ENCODE measurements at places on chromosomes 5 and 9. TPM values are rescaled to one million over a fixed set of nuclear protein-coding genes. Genes with fewer than 3 reads are reported as not detected.

DNA sequence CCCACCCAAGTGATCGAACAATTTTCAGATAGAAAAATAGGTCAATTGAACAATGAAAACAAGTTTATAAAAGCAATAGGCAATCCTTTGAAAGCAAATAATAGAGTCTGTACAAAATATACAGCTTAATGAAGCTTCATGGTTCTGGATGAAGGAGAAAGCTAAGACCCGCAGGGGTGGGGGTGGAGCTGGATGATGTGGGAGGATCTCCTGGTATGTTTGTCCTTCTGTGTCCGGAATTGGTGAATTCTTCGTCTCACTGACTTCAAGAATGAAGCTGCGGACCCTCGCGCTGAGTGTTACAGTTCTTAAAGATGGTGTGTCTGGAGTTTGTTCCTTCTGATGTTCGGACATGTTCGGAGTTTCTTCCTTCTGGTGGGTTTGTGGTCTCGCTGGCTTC is 149.9 kb downstream of the NXNL2 start:
- DNase-seq, result no peak

DNA sequence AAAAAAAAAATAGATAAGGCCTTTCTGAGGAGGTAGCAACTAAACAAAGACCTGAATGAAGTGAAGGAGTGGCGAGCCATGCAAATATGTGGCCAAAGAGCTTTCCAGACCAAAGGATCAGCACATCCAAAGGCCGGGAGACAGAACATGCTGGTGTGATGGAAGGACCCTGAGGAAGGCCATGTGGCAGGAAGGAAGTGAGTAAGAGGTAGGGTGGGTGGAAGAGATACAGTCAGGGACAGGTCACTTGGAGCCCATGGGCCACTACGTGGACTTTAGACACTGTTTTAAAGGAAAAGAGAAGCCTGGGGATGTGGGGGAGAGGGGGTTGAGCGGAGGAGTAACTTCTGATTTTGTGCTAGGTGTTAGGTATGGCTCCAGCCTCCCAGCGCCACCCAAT is 31.3 kb downstream of the SPRY4 start:
- no peak for DNase-seq

DNA sequence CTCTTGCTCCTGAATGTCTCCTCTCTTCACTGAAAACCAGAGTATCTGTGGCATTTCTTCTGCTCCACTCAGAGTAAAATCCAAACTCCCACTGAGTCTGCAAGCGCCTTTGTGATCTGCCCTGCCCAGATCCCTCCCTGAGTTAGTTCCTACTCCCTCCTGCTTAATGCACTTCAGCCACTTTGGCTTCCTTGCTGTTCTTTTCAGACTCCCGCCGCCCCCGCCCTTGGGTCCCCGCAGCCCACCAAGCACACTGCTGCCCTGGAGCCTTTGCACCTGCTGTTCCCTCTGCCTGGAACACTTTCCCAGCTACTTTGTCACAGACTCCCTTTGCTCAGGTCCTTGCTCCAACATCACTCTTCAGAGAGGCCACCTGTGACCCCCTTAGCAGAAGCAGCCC is 127.2 kb upstream of the SLC25A48 start:
- no peak for DNase-seq

Gene BTNL3
- total RNA-seq, result not detected

Gene OTULIN
- total RNA-seq, result 13.9 TPM
